ENCODE measurements at places on chromosomes 3 and 15.

DNA sequence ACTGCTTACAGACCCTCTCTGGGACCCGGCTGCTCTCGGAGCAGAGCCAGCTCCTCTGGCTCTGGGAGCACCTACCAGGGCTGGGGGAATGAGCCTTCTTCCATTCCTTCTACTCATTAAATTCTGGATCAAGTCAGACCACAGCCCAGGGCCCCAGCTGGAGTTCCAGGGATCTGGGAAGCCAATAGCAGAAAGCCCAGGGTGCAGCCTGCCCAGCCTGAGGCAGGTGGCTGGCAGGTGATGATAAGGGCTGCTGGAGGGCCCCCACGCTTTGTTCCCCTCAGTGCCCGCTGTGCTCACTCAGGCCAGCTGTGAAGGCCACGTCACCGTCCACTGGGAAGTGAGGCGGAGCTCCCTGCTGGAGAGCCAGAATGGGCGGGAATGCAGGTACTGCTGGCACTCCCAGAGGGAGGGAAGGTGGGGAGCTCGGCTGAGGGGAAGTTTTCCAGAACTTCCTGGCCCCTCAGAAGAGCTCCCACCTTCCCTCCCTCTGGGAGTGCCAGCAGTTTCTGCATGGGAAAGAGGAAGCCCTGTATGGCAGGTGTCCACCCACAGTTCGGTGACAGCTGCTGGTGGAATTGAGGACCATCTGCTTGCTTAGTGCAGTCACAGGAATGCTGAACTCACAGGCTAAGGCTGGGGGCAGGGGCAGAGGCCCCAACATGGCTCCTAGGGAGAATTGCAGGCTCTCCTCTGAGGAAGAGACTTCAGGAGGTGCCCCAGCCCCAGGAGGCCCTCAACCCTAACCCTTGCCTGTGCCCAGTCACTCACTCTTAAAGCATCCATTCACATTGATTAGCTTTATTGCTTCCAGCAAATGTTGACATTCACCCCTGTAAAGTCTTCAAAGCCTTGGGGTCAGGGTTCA is 12.6 kb upstream of the RTP3 start:
- DNase-seq: no peak

DNA sequence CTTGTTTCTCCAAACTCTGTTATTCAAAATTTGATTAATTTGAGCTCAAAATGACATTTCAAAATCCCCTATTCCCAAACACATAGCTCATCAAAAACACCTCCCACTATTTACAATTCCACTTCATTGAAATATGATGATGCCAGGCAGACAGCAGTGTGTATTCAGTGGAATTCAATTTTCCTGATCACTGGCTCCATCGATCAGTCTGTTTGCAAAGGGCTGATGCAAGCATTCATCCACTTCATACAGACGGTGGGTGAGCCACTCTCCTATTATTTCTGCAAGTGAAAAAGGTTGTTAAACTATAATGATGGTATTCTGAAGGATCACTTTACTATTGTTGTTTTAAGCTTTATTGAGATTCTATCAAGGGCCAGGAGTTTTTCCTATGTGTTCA is 90.7 kb downstream of the RTP4 start:
- no peak for DNase-seq

GRCh38 chr15:71526060-71526820 is 284.1 kb upstream of the NR2E3 start:
- no peak for DNase-seq

GRCh38 chr3:15754047-15754446 is 43.7 kb downstream of the ANKRD28 start:
- DNase-seq: no peak

- no peak for DNase-seq
Measured at GRCh38 chr15:35693886-35694285, 147.9 kb upstream of the DPH6 start.

- DNase-seq: no peak
Measured at GRCh38 chr3:122023335-122023910, 1.4 kb upstream of the ILDR1 start.

GRCh38 chr3:147298511-147298982 is 107.8 kb downstream of the ZIC4 start:
- no peak for DNase-seq

DNA sequence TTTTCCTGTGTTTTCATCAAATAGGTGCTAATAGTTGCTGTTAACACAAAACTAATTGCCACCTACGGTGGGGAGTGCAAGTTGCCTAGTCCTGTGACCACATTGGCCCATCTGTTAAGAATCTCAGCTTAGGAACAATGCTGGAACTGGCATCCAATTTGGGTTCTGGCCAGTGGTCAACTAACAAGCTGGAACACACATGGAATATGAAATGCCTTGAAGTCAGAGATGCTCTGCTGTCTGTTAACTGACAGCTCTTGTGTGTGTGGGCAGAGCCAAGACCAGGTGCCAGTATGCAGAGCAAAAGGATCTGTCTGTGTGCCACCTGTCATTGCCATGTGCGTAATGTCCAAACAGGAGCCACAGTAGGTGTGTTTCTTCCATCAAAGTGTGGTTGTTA is 460.8 kb downstream of the ROBO2 start:
- no peak for DNase-seq

DNA sequence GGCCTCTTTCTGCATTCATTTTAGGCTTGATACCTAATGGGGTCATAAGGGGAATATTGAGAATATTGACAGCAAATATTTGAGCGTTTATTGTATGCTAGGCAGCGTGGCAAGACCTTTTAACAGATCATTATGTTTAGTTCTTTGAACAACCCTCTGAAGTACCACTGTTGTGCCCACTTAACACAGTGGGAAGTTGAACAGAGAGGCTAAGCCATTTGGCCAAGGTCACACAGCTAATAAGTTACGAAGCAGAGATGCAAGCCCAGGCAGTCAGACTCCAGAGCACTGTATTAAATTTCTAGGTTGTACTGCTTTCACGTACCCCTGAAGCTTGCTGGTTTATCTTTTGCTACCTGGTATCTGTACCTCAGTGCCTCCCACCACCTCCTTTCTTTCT is 1.1 kb downstream of the RAB7A start:
- no peak for DNase-seq

DNA sequence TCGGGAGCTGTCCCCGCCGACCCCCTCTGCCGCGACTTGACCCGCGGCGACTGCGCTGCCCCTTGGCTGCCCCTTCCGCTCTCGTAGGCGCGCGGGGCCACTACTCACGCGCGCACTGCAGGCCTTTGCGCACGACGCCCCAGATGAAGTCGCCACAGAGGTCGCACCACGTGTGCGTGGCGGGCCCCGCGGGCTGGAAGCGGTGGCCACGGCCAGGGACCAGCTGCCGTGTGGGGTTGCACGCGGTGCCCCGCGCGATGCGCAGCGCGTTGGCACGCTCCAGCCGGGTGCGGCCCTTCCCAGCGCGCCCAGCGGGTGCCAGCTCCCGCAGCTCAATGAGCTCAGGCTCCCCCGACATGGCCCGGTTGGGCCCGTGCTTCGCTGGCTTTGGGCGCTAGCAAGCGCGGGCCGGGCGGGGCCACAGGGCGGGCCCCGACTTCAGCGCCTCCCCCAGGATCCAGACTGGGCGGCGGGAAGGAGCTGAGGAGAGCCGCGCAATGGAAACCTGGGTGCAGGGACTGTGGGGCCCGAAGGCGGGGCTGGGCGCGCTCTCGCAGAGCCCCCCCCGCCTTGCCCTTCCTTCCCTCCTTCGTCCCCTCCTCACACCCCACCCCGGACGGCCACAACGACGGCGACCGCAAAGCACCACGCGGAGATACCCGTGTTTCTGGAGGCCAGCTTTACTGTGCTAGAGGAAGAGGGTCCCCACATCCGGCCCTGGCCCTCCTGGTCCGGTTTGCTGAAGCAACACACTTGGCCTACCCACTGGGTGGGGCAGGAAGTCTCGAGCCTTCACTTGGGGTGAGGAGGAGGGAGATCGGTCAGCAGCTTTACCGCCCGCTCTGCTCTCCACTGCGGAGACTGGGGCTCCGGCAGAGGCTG is at the start of gene RASSF1:
TSS of gene RASSF1 (minus strand) at position 389 of the 882 bp plus-strand sequence. CDS start at position 358, 31 bp downstream.
- peak; percentile 80 for DNase-seq

GRCh38 chr3:77096966-77097890 is 57.3 kb downstream of the ROBO2 start:
- DNase-seq: no peak

GRCh38 chr3:172317984-172318383 is 130.3 kb downstream of the GHSR start:
- DNase-seq: peak; percentile 4

GRCh38 chr3:18424729-18425640 is at the start of gene SATB1:
Gene SATB1, minus strand, starts transcription at chr3:18425339. Its CDS starts 4,372 bp downstream, at chr3:18420967.
- DNase-seq: peak; percentile 75

- no peak for DNase-seq
Measured at GRCh38 chr3:170909129-170909903, 879 bp upstream of the EIF5A2 start.

GRCh38 chr3:42746455-42747450 is 26.3 kb downstream of the CCDC13 start:
- DNase-seq: no peak

DNA sequence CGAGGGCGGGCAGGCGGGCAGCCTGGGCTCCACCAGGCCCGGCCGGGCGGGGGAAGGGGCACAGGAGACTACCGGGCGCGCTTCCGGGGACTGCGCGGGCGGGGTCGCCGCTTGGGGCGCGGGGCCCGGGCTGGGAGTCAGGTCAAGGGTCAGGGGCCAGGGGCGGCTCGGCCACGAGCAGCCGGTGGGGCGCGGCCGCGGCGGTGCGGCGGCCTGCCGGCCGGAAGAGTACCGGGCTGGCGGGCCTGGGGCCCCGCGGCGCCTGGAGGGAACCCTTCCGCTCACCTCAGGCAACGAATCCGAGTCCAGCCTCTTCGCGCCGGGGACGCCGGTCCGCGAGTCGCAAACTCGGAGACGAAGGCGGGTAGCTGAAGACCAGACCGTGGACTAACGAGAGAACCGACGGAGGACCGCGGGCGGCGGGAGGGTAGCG is 225 bp downstream of the RHOA start:
- DNase-seq: peak; percentile 70

GRCh38 chr3:126676919-126677705 is 22.2 kb upstream of the TXNRD3 start:
- no peak for DNase-seq

DNA sequence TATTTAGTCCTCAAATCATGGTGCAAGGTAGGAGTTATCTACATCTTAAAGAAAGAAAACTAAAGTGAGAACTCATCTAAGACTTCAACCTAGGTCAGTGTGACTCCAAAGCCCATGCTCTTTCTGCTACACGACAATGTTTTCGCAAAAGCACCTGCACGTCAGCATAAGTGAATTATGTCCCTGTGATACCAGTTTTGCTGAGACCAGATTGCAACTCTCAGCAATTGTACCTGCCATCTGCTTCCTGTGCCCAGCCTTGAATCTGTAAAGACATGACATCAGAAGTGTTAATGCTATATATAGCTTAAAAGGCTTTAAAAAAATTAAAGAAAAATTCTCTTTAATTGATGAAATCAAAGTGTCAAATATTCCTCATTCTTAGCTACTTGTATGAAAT is 43.4 kb downstream of the RETNLB start:
- DNase-seq: no peak

- DNase-seq: no peak
Measured at GRCh38 chr15:53910236-53910849, 67.9 kb upstream of the UNC13C start.

- no peak for DNase-seq
Measured at GRCh38 chr3:149234671-149235245, 13.1 kb upstream of the CP start.

- no peak for DNase-seq
Measured at GRCh38 chr3:102979682-102980354, 545.0 kb downstream of the ZPLD1 start.

GRCh38 chr3:1710663-1711062 is 388.0 kb upstream of the CNTN4 start:
- DNase-seq: no peak

DNA sequence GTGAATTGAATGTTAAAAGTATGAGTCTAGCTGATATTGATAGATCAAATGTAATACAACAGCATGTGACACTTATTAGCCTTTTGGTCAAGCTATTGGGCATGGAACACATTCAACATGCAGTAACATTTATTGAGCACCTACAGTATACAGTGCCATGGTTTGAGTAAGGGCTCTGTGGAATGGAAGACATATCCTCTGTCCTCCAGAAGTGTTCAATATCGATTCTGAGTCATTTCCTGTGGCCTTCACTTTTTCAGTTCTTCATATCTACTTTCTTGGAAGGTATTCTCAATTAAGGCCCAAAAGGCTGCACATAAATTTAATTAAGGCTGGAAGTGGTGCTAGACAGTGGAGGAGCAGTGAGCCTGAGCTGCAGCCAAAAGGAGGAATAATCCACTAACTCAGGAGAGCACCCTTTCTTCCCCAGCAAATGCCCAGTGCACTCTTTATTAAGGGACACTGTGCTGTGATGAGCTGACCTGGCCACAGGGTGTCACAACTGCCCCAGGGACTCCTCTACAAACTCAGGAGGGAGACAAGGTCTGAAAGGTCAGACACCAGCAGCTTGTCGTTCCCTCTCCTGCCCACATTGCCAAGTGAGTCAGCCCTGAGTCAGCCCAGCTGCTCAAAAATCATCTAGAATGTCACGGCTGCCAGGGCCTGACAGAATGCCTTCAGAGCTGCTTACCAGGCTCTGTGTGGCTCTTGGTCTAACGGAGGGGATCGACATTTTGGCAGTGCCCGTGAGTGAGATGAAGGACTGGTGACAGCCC is 544.8 kb downstream of the AGBL1 start:
- peak; percentile 29 for DNase-seq

GRCh38 chr15:42616107-42616506 is 40.7 kb downstream of the STARD9 start:
- DNase-seq: no peak

GRCh38 chr15:68326711-68327354 is 49.3 kb downstream of the FEM1B start:
- no peak for DNase-seq

GRCh38 chr15:98842973-98843285 is 164.7 kb downstream of the PGPEP1L start:
- no peak for DNase-seq

- DNase-seq: no peak
Measured at GRCh38 chr3:13833506-13834257, 46.2 kb downstream of the WNT7A start.

- no peak for DNase-seq
Measured at GRCh38 chr3:99863588-99863987, 45.9 kb downstream of the CMSS1 start.

- DNase-seq: no peak
Measured at GRCh38 chr3:23566499-23566898, 239.3 kb upstream of the UBE2E1 start.

- DNase-seq: no peak
Measured at GRCh38 chr3:86771741-86772512, 219.0 kb downstream of the VGLL3 start.

- DNase-seq: no peak
Measured at GRCh38 chr15:89494941-89495637, 1.3 kb downstream of the RHCG start.

GRCh38 chr3:42062464-42062863 is 28.7 kb upstream of the TRAK1 start:
- no peak for DNase-seq

DNA sequence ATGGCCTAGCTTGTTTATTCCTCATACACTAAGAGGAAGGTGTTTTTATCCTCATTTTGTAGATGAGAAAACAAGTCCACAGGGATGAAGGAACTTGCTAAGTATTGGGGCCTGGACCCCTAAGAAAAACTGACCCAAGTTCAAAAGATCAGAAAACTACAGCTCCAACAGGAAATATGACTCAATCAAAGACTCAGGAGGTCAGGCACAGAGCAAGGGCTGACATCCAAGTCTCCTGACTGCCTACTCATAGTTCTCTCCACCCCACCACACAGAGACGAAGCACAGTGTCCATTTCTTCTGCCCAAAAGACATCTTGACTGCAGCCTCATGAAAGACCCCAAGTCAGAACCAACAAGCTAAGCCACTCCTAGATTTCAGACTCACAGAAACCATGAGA is 26.9 kb upstream of the TPM1 start:
- DNase-seq: no peak
